ENCODE measurements at places on chromosomes 13 and 19. TPM values are rescaled to one million over a fixed set of nuclear protein-coding genes. Genes with fewer than 3 reads are reported as not detected.
A peak's percentile ranks its signal among the peaks of the same experiment; 100 is the strongest.

The LSM14A gene
- 164 TPM for total RNA-seq

The KIR2DL3 gene
- total RNA-seq = not detected

The MATK gene
- total RNA-seq = 3.7 TPM

DNA sequence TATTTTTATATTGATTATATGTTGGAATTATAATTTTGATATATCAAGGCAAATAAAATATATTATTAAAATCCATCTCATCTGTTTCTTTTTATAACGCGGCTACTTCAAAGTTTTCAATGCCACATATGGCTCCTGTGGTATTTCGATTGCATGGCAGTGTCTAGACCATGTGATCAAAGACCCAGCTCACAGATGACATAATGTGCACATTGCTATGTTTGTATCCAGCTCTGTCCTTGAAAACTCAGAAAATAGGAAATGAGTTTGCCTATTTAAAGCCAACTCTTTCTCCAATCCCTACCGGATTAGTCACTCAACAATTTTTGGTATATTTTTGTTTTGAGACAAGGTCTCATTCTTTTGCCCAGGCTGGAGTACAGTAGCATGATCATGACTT lies 26.2 kb downstream of the TMTC4 start:
- no peaks in the 10 kb centered on the region for H3K27me3 ChIP-seq
- H3K4me3 ChIP-seq = no peak overlapping the region
- peaks cover 12% of the 10 kb centered on the region for H3K36me3 ChIP-seq
- no peak for DNase-seq
- no peak overlapping the region for H3K27ac ChIP-seq

GRCh38 chr19:294341-294945 lies 3.2 kb upstream of the PLPP2 start:
- H3K27me3 ChIP-seq = peaks cover 59% of the 10 kb centered on the region
- peak overlapping the region; percentile 48 for H3K4me3 ChIP-seq
- H3K36me3 ChIP-seq = no peaks in the 10 kb centered on the region
- no peak overlapping the region for H3K27ac ChIP-seq

DNA sequence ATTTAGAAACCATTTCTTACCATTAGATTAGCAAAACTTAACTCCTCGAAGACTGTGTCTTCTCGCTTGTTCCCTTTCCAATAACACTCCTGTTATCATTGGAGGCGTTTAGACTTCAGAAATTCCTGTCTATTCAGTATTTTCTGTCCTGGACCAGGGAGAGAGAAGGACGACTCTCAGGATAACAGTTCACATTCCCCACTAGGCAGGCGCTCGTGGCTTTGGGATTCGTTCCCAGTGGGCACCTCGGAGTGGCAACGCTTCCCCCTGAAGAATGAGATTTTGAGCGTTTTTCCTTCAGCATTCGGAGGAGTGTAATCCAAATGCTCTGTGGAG lies 429 bp upstream of the ZNF225 start:
- peak overlapping the region; percentile 97 for H3K4me3 ChIP-seq
- peaks cover 42% of the 10 kb centered on the region for H3K36me3 ChIP-seq
- H3K27me3 ChIP-seq = no peaks in the 10 kb centered on the region
- DNase-seq = no peak

DNA sequence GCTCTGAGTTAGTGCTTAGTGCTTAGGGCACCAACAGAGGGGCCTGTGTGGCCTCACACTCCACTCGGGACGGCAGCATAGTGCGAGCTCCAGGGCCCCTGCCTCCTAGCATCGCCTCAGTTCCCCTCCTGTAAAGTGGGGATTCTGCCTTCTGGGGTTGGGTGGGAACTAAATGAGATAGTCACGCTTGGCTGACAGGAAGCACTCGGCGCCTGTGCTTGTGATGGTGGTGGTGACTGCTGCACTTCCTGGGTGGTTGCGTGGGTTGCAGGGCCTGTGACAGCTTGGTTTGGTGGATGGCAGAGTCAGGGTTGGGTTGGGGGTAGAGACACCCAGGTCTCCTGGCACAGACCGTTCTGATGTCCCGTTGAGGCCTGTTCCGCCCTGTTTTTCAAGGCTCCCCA lies 7.7 kb downstream of the PLEKHF1 start:
- H3K4me1 ChIP-seq = peaks cover 4% of the 10 kb centered on the region
- peaks cover 2% of the 10 kb centered on the region for H3K27me3 ChIP-seq
- H3K4me3 ChIP-seq = no peak overlapping the region

Measured in mesothelial cell of epicardium (in vitro differentiated cells).